ENCODE measurements at places on chromosomes 4 and X. TPM values are rescaled to one million over a fixed set of nuclear protein-coding genes. Genes with fewer than 3 reads are reported as not detected.

Gene SMIM9
- polyA plus RNA-seq: not detected

Gene LANCL3
- 0.10 TPM for polyA plus RNA-seq

Gene MAML3
- 17.8 TPM for polyA plus RNA-seq

Gene SPRY1
- 110 TPM for polyA plus RNA-seq

Gene UGT2A1
- polyA plus RNA-seq: 21.3 TPM

Gene ARAP2
- 8.4 TPM for polyA plus RNA-seq

Gene TEX28
- not detected for polyA plus RNA-seq

Gene HERC5
- 4.8 TPM for polyA plus RNA-seq

Gene UGT2B11
- 5.0 TPM for polyA plus RNA-seq

Gene GPRASP1
- 13.7 TPM for polyA plus RNA-seq

Gene CENPVL2
- 0.32 TPM for polyA plus RNA-seq

Gene GLUD2
- polyA plus RNA-seq: 5.4 TPM

Gene PCYT1B
- polyA plus RNA-seq: 3.0 TPM

Gene PSAPL1
- not detected for polyA plus RNA-seq

Gene SMPX
- 0.44 TPM for polyA plus RNA-seq

Gene SYNPO2
- polyA plus RNA-seq: 16.2 TPM

DNA sequence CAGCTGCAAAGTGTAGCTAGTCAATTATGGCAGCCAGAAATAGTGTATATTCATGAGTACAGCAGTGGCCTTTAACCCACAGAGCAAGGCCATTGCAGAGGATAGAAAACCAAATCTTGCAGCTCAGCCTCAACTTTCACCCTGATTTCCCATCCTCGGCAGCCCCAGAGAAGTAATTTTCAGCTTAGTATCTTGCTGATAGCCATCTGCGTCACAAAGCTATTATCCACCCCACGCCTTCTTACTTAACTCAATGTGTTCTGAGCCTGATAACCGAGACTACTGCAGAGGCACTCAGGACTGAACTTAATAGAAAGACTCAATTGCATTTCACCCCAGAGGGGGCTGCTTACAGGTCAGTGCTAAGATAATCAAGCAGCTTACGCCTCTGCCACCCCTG, 174.5 kb upstream of the MAOA start:
- DNase-seq: no peak

DNA sequence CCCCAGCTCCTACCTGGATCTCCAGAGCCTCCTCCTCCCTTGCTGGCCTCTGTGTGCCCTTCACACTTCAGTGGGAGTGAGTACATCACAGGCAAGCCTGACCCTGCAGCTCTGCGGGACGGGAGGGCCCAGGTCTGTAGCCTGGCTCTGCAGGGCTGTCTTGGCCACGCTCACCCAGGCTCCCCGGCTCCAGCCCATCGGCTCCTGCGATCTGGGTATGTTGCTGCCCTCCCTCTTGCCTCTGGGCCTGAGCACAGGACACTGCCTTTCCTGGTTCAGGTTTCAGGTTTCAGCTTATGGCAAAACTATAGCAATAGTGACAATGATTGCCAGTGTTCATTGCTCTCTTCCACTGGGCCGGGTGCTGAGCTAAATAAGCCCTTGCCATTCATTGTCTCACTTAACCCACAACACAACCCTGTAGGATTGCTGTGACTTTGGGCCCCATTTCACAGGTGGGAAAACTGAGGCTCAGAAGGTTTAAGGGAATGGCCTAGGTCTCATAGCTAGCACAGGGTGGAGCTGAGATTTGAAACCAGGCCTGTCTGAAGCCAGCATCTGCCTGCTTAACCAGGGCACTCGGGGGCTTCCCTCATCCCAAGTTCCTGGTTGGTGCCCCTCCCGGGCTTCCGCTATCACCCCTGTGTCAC, 44.6 kb upstream of the SORCS2 start:
- DNase-seq: no peak

- DNase-seq: no peak
These were observed 1.4 kb downstream of the TCEAL1 start for GRCh38 chrX:103630171-103630511.

DNA sequence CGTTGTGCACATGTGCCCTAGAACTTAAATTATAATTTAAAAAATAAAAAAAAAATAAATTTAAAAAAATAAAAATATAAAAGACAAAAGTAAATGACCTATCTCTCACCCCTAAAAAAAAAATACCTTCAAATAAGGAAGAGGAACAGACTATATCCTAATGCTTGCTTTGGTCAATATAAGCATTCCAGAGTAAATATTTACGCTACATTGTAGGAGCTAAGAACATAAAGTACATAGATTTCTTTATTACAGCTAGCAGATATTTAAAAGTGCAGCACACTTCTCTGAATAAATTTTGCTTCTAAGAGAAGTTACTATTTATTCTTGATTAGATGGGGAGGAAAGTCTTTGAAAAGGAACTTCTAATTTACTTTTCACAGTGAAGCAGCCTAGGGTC, 24.5 kb upstream of the UGT2B11 start:
- no peak for DNase-seq

GRCh38 chr4:119138046-119138445, 2.4 kb downstream of the MYOZ2 start:
- DNase-seq: no peak

DNA sequence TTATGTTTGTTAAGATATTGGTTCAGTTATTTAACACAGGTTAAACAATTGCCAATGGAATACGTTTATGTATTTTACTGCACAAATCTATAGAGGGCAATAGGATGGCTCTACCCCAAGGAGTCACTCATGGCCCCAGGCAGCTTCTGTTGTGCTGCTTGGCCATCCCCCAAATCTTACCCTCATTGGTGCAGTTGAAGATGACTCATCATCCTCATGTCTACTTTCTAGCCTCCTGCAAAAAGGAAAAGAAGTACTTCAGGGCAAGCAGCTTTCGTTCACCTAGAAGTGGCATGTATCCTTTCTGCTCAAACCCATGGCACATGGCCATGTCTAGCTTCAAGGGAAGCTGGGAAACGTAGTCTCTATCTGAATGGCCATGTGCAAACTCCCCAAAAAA, 14.2 kb downstream of the PHOX2B start:
- no peak for DNase-seq

- no peak for DNase-seq
These were observed 16.4 kb upstream of the PORCN start for GRCh38 chrX:48492293-48492910.

DNA sequence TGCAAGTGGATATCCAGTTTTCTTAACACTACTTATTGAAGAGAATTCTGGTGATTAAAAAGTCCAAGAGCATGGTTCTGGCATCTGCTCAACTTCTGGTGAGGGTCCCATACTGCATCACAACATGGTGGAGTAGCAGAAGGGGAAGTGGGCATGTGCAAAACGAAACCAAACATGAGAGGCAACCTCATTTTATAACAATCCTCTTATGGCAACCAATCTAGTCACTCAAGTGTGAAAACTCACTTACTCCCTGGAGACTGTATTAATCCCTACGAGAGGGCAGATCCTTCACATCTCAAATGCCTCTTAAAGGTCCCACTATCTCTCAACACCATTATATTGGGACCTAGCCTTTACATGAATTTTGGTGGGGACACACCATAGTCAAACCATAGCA, 55.4 kb upstream of the TRO start:
- no peak for DNase-seq

DNA sequence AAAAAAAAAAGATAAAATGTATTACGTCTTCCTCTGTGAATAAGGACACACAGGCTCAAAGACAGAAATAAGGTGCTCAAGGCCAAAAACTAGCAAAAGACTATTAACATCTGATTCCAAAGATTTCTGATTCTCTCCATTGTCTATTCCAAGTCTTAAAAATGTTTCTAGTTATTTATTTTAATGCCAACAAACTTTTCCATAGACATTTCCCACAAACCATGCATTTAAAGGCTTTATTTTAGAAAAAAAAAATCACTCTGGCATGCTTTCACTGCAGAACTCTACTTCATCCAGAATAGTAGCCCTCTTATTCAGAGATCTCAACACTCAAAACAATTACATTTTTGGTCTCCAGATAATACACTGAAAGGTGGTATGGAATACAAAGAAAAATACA, 545.0 kb upstream of the TENM3 start:
- no peak for DNase-seq

- DNase-seq: no peak
These were observed 10.5 kb downstream of the LGI2 start for GRCh38 chr4:25020236-25020635.

GRCh38 chrX:135170468-135170867, 730 bp downstream of the CT55 start:
- no peak for DNase-seq

DNA sequence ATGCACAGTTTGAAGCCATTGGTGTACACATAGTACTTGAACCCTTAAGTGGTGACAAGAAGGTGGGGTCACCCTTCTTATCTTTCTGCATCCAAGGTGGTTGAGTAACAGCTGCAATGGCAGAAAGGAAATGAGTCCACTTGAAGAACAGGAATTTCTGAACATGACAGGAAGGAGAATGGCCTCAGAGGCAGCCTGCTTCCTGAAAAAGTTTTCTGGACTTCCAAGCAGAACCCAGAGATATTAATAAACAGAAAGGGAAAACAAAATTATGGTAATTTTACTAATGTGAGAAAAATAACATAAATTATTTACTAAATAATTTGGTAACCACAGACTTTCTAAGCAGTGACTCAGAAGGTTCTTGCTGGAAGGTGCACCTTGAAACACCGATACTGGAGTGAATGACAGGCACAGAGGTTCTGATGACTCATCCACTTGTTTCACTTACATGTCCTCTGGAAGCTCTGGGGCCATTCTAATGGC, 119.9 kb upstream of the HS3ST1 start:
- DNase-seq: no peak

GRCh38 chr4:139454111-139455045, at the start of gene RAB33B:
Gene RAB33B (plus strand): TSS chr4:139454121. CDS start chr4:139454196, 75 bp downstream.
- DNase-seq: peak; percentile 9

- peak; percentile 63 for DNase-seq
These were observed at the start of gene DGKK for GRCh38 chrX:50470103-50471031. Gene DGKK (minus strand): TSS chrX:50470825. CDS start chrX:50470678, 147 bp downstream.

- no peak for DNase-seq
These were observed 5.6 kb upstream of the ADD1 start for GRCh38 chr4:2837904-2838496.

DNA sequence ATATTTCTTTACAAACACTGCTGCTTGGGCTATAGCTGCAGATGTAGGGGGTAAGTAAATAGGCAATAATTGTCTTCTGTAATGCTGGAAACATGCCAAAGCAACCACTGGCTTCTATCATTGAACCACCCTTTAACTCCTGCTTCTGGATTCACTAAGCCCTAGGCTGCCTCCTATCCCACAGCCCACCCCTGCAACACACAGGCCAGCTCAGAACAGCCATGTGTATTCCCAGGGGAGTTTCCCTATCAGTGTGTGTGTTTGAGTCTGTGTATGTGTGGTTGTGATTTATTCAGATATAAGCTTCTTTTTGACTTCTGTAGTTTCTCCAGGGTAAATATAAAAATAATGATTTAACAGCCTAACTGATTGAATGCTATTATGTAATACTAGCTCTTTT, 291.3 kb downstream of the PCDH10 start:
- DNase-seq: no peak

- no peak for DNase-seq
These were observed 42.8 kb downstream of the BCORL1 start for GRCh38 chrX:130025256-130025655.

- DNase-seq: no peak
These were observed 40.1 kb upstream of the EIF1AX start for GRCh38 chrX:20181598-20182329.

DNA sequence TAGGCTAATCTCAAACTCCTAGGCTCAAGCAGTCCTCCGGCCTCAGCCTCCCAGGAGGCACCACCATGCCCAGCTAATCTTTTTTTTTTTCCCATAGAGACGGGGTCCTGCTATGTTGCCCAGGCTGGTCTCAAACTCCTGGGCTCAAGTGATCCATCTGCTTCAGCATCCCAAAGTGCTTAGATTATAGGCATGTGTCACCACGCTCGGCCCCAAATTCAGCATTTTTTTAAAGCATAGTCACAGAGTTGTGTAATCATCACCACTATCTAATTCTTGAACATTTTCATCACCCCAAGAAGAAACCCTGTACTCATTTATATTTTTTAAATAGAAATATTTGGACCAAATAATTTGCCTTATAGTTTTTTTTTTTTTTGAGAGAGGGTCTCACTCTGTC, 10.3 kb downstream of the CENPI start:
- DNase-seq: no peak

DNA sequence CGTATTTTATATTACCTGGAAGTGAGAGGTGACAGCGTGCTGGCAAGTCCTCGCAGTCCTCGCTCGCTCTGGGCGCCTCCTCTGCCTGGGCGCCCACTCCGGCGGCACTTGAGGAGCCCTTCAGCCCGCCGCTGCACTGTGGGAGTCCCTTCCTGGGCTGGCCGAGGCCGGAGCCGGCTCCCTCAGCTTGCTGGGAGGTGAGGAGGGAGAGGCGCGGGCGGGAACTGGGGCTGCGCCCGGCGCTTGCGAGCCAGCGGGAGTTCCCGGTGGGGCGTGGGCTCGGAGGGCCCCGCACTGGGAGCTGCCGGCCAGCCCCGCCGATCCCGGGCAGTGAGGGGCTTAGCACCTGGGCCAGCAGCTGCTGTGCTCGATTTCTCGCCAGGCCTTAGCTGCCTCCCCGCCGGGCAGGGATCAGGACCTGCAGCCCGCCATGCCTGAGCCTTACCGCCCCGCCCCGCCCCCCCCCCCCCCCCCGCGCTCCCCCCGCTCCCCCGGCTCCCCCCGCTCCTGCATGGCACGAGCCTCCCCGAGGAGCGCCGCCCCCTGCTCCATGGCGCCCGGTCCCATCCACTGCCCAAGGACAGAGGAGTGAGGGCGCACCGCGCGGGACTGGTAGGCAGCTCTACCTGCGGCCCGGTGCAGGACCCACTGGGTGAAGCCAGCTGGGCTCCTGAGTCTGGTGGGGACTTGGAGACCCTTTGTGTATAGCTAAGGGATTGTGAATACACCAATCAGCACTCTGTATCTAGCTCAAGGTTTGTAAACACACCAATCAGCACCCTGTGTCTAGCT, 298.9 kb upstream of the MAGEB16 start:
- no peak for DNase-seq

DNA sequence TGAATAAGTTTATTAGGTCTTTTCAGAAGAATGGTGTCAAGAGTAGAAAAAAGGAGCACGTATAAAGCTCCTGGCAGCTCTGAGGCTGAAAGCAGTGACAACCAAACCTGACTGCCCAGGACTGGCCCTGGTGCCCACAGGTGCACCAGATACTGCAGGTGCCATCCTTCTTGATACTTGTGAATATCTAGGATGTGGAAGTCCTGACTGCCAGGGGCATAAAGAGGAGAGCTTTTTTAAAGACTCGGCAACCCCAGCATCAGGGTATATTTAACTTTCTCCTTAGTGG, 60.7 kb downstream of the TMEM150C start:
- no peak for DNase-seq

GRCh38 chrX:41265615-41266014, 68.3 kb upstream of the DDX3X start:
- peak; percentile 34 for DNase-seq

- peak; percentile 38 for DNase-seq
These were observed 143.6 kb downstream of the TMEM164 start for GRCh38 chrX:110146521-110146920.

GRCh38 chrX:52437212-52437611, 58.4 kb upstream of the XAGE1A start:
- DNase-seq: no peak

DNA sequence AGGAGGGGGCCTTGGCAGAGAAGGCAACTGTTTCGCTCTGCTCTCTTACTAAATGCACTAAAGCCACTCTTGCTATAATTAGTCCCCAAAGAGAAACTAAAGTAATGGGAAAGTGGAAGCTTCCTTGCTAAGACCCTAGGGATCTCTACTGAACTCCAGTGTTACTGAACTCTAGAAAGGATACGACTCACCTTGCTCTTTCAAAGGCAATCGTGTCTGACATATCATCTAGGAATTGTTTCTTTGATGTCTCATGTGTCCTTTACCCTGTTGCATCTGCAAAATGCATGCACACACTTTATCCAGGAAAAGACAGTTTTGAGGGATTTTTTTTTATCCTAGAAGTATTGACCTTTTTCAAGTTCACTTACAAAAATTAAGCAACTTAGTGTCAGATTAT, 148.1 kb upstream of the FAM9B start:
- no peak for DNase-seq
